ENCODE measurements at places on chromosomes 3 and 15.

GRCh38 chr3:185153171-185153771, 411 bp upstream of the C3orf70 start:
- DNase-seq: no peak

DNA sequence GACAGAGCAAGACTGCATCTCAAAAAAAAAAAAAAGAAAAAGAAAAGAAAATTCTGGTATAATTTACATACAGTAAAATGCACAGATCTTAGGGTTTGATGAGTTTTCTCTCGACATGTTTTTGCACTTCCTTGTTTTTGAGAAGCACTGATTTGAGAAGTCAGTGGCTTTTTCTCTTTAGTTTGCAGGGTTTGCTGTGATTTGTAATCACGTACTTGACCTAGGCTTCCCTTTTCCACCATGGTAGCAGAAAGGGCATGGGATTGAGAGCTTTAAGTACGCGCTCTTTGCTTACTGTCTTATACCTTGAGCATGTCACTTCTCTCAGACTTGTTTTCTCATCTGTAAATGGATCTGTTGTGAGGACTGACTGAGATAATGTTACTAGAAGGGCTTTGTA, 4.1 kb downstream of the VHL start:
- no peak for DNase-seq

DNA sequence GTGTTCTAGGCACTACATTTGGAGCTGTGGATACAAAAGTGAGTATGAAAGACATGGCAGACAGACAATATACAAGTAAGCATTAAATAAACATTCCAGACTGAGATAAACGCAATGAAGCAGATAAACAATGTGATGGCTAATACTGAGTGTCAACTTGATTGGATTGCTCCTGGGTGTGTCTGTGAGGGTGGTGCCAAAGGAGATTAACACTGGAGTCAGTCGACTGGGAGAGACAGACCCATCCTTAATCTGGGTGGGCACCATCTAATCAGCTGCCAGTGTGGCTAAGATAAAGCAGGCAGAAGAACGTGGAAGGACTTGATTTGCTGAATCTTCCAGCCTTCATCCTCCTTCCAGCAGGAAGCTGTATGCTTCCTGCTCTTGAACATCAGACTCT, 77.2 kb downstream of the CADPS start:
- no peak for DNase-seq

DNA sequence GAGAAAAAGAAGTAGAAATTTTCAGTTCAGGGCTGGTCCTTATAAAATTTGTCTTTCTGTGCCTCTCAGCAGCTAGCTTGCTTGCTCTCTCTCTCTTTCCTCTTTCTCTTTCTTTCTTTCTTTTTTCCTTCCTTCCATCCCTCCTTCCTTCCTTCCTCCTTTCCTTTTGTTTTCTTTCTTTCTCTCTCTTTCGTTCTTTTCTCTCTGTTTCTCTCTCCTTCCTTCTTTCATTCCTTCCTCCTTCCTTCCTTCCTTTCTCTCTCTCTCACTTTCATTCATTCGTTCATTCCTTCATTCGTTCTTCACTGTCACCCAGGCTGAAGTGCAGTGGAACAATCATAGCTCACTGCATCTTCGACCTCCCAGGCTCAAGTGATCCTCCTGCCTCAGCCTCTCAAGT, 69.3 kb upstream of the CPOX start:
- DNase-seq: no peak

- no peak for DNase-seq
Observed at GRCh38 chr3:86244905-86245304, 746.0 kb downstream of the VGLL3 start.

DNA sequence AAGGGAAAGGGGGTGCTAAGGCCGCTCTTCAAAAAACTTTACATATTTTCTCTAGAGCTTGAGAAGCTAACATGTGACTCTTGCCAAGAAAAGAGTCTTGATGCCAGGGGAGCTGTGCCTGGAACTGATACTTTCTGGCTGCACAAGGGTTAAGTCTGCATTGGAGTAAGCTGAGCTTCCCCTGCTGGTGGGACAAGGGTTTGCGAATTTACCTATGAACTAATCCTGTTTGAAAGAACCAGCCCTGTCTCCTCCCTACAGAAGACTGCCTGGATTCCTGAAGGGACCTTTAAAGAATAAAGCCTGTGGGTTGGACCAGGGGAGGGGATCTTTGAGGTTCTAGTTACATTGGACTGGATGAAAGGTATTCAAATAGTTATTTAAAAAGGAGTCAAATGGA, 58.3 kb upstream of the EPHA3 start:
- DNase-seq: no peak

DNA sequence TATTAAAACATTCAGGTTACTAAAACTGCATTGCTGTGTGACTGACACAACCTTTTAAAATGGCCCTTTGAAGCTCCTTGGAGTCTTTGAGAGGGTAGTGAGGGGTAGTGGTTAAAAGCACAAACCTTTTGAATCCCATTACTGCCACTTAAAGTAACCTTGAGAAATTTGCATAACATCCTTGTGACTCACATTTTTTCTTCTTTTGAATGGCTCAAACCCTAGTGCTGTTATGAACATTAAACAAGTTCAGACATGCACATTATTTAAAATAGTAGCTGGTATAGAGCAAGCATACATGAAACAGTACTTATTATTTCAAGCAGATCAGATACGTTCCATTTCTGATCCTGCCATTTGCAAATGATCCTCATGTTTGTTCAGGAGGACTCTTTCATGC, 3.7 kb upstream of the CLDN1 start:
- no peak for DNase-seq

- no peak for DNase-seq
Observed at GRCh38 chr3:42653560-42654330, at the start of gene ZBTB47. TSS of gene ZBTB47 (plus strand) at chr3:42653697. CDS start at chr3:42658356, 4,659 bp downstream.

DNA sequence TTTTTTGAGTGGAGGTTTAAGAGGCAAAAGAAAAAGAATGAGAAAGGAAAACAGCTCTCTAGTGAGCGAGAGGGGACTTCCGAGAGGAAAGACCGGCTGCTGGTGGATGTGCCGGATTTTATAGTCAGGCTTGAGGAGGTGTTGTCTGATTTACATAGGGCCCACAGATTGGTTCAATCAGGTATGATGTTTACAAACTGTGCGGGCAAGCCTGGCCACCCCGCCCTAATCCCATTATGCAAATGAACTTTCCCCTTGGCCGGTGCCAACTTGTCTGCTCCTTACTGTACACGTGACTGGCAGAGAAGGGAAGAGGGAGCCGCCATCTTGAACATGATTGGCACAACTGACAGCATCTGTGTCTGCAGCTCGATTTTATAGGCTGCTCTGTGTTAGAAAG, 44.7 kb downstream of the FAM43A start:
- no peak for DNase-seq

- no peak for DNase-seq
Observed at GRCh38 chr3:32284443-32285212, 46.1 kb downstream of the CMTM8 start.

DNA sequence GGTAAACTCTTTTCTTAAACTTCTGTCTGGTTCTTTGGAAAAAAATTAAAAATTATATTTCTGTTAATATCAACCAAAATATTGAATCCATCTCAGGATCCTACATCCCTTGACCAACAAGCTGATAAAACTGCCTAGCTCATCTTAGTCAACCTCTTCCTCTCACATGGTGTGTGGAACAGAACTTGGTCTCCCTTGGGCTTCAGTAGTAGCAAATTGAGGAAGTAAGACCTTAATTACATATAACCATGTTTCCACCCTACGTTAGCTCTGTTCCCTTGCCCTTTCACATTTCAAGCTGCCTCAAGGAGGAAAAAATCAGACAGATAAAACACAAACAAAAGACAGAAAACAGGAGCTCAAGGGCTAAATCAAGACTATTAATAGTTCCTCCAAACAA, 116.4 kb downstream of the GREM1 start:
- no peak for DNase-seq

GRCh38 chr3:38549957-38550840, 54.1 kb downstream of the EXOG start:
- no peak for DNase-seq

- no peak for DNase-seq
Observed at GRCh38 chr3:72134989-72135451, 350.1 kb upstream of the PROK2 start.

DNA sequence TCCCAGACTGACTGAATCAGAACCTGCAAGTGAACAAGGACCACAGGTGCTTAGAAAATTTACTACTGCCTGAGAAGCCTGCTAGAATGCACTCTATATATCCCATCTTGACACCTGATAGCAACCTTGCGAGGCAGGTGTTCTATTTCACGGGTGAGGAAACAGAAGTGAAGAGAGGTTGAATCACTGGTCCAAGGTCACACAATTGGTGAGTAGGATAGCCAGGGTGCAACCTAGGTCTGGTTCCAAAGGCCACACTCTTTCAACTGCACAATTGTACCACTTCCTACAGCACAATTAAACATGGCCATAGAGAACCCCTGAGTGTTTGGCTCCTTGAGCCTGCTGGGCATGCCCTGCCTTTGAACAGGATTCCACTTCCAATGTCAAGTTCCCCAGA, 87.0 kb downstream of the RAB11A start:
- DNase-seq: no peak

DNA sequence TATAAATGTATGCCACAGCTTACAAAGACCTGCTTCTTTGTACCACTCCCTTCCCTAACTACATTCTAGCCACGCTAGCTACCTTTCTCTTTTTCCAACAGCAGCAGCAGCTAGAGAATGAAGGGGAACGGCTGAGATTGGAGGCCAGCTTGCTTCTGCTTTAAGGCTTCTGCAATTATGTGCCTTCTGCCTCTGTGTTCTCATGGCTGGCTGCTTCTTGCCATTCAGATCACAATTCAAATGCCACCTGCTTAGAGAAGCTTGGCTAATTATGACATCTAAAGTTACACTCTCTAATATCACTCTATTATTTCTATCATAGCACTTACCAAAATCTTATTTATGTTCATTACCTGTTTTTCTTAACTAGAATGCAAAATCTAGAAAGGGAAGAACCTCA, 95.2 kb downstream of the RYK start:
- DNase-seq: no peak

- DNase-seq: no peak
Observed at GRCh38 chr3:182303169-182303568, 490.1 kb upstream of the ATP11B start.

- DNase-seq: no peak
Observed at GRCh38 chr3:51751287-51751686, 27.8 kb downstream of the IQCF6 start.

DNA sequence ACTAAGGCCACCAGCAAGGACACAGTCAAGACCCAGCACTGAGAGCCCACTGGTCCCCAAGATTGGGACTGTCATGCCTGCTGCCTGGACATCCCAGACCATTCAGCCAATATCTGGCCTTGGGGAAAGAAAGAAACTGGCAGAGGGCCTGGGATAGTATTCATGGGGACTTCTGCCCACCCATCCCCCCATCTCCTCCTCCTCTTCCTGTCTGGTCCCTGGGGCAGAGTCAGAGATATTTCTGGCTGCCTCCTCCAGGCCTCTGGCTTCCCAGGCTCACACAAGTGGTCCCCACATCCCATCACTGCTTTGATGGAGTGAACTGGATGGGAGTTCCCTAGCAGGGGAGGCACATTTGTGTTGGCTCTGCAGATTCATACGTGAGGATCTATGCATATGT, 4.2 kb upstream of the RASL12 start:
- no peak for DNase-seq

- no peak for DNase-seq
Observed at GRCh38 chr3:156691920-156692319, 17.5 kb downstream of the TIPARP start.

GRCh38 chr15:52193791-52194190, 2.6 kb upstream of the GNB5 start:
- DNase-seq: no peak

- DNase-seq: no peak
Observed at GRCh38 chr15:52069559-52069958, 43.0 kb downstream of the BCL2L10 start.

DNA sequence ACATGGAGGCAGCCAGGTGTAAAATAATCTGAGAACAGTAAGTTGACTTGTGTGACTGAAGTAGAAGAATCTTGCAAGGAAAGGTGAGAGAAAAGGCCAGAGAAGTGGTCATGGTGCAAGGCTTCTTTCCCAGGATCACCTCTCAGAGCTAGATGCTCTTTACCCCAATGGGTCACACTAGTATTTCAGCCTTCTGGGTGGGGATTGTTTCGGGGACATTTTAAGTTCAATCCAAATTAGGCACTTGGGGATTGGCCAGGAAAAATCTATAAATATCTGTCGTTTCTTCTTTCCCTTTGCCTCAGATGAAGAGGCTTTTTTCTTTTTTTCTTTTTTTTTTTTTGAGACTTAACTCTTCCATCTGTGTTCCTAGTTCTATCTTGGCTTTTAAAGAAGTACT, 188.0 kb downstream of the KLHL25 start:
- no peak for DNase-seq

DNA sequence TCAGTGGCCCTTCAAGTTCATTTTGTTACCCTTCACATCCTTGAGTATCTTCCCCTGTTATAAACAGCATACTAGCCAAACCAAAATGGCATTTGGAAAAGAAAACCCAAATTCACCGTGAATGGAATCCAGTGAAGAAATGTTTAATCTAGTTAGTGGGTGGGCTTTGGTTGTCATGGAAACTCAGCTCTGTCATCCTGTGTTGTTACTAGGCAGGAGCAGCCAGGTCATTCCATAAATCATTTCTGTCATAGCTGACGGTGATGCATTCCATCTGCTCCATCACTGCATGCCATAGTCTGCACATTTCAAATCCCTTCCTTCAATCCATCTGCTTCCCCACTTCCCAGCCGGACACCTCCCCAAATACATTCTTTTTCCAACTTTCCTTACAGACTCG, 140.4 kb upstream of the CGNL1 start:
- no peak for DNase-seq

DNA sequence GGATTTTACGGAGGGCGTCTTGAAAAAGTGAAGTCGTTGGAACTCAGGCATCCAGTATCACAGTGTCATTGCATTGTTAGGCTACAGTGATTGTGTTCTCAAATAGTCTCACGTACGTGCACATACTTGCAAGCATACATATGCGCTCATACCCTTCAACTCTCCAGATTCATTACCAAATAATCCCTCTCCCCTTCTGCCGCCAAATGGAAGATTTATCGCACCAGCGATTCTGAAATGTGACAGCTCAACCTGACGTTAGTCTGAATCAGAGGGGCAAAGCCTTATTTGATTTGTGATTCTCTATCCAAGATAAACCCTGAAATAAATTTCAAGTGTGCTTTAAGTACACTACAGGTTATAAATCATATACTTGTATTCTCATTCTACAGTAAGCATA, 119.4 kb downstream of the GADL1 start:
- DNase-seq: no peak

- no peak for DNase-seq
Observed at GRCh38 chr3:10717756-10718155, 98.3 kb upstream of the SLC6A11 start.

DNA sequence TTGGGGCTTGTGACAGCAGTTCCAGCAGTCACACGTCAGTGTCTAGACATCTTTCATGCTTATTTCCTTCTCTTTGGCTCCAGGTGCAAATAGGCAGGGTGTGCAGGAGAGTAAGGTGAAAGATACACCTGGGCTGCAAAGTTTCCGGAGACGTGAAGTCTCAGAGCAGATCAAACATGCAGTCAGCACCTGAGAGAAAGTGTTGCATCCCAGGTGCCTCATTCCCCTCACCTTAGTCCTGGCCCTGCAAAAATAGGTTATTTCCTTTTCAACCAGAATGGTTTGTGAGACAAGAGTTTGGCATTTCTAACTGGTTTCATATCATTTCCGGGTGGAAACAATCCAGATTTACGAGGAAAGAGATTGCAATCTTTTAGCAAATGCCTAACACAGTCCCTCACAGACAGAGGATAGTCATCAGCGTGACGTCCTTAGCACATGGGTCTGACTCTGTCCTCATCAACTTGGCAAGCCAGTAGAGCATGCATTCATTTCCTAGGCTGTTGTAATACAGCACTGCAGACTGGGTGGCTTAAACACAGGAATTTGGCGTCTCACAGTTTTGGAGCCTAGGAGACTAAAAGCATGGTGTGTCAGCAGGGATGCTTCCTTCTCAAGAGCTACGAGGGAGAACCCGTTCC, 58.2 kb upstream of the ARRDC4 start:
- DNase-seq: no peak
